ENCODE measurements at places on chromosomes 7 and 10. TPM values are rescaled to one million over a fixed set of nuclear protein-coding genes. Genes with fewer than 3 reads are reported as not detected.

GRCh38 chr10:76202777-76203176 lies 771.4 kb downstream of the LRMDA start:
- H3K27me3 ChIP-seq = peaks cover 4% of the 10 kb centered on the region
- H3K27ac ChIP-seq = no peak overlapping the region
- H3K4me1 ChIP-seq = peaks cover 21% of the 10 kb centered on the region
- peaks cover 2% of the 10 kb centered on the region for H3K36me3 ChIP-seq
- no peak overlapping the region for H3K4me3 ChIP-seq

DNA sequence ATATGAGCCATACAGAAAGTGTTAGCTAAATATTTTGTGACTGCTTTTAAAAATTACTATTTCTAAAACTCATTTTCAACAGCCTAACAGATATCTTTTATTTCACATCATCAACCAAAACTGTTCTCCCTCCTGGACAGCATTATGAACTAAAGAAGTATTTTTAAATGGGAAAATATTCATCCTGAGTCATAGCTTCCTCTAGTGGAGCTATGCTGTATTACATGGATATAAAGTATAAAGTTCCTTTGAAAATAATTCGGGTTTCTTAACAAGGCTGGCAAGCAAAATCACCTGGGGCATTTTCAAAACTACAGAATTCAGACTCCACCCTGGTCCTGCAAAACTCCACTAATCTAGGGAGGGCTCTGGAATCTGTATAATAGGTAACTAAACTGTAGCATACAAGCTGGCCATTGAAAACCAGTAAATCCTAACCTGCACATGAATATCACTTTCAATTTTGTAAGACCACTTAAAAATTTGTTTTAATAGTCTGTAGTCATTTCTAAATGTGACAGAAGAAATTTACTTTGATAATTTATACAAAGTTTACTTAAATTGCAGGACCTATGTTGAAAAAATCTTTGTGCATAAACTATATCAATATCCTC lies 53.5 kb downstream of the SCIN start:
- no peak overlapping the region for H3K27ac ChIP-seq
- no peaks in the 10 kb centered on the region for H3K36me3 ChIP-seq
- H3K27me3 ChIP-seq = peaks cover 8% of the 10 kb centered on the region
- no peak for DNase-seq
- no peak overlapping the region for H3K4me3 ChIP-seq

GRCh38 chr7:2129323-2130095 lies 103.2 kb downstream of the MAD1L1 start:
- DNase-seq = no peak
- no peak overlapping the region for H3K27ac ChIP-seq
- H3K27me3 ChIP-seq = no peaks in the 10 kb centered on the region
- H3K4me3 ChIP-seq = no peak overlapping the region

The PIP gene
- total RNA-seq = not detected

GRCh38 chr7:134478707-134479106 lies 19.8 kb upstream of the AKR1B1 start:
- H3K36me3 ChIP-seq = no peaks in the 10 kb centered on the region
- peaks cover 14% of the 10 kb centered on the region for H3K4me1 ChIP-seq
- H3K27ac ChIP-seq = no peak overlapping the region
- H3K4me3 ChIP-seq = no peak overlapping the region
- H3K27me3 ChIP-seq = no peaks in the 10 kb centered on the region

- no peaks in the 10 kb centered on the region for H3K27me3 ChIP-seq
- peaks cover 1% of the 10 kb centered on the region for H3K36me3 ChIP-seq
- peaks cover 44% of the 10 kb centered on the region for H3K4me1 ChIP-seq
- H3K4me3 ChIP-seq = no peak overlapping the region
- peak overlapping the region; percentile 52 for H3K27ac ChIP-seq
Observed at GRCh38 chr10:63539994-63540393, 18.8 kb downstream of the REEP3 start.

- H3K27me3 ChIP-seq = no peaks in the 10 kb centered on the region
- no peak for DNase-seq
- peak overlapping the region; percentile 55 for H3K4me3 ChIP-seq
- peak overlapping the region; percentile 94 for H3K27ac ChIP-seq
- H3K36me3 ChIP-seq = no peaks in the 10 kb centered on the region
Observed at GRCh38 chr10:16968416-16969041, 151.3 kb upstream of the RSU1 start.

The UPK3BL2 gene
- total RNA-seq = 11.0 TPM

The TLX1 gene
- not detected for total RNA-seq

DNA sequence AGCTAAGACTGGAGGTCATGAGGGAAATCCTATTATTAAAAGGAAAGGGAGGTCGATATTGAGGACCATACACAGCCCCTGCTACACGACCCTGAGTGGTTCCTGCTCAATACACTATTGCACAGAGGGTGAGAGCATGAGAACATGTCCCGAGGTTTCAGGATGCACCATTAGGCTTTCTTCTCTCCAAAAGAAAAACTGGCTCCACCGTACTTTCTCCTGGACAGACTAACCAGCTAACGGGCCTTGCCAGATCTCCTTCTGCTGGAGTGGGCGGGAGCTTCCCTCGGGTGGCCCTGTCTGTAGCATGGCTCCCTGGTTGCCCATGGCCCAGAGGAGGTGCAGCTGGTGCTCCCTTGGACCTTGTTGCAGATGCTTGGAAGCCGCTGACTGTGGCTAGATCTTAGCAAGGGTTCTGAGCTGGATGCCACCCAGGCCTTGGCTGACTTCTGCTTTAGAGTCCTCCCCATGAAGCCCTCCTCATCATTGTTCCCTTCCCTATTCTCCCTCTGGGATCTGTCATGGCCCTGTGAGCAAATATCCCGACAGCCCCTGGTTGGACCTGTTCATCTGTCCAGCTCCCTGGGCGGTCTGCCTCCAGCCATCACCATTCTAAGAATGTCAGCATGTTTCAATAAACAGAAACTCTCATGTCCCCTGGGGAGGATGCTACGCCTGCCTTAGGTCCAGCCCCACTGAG lies 52.9 kb upstream of the SHH start:
- H3K4me3 ChIP-seq = no peak overlapping the region
- peaks cover 15% of the 10 kb centered on the region for H3K27me3 ChIP-seq
- H3K36me3 ChIP-seq = no peaks in the 10 kb centered on the region
- H3K4me1 ChIP-seq = peaks cover 11% of the 10 kb centered on the region
- no peak overlapping the region for H3K27ac ChIP-seq

The CCNJ gene
- 6.9 TPM for total RNA-seq

DNA sequence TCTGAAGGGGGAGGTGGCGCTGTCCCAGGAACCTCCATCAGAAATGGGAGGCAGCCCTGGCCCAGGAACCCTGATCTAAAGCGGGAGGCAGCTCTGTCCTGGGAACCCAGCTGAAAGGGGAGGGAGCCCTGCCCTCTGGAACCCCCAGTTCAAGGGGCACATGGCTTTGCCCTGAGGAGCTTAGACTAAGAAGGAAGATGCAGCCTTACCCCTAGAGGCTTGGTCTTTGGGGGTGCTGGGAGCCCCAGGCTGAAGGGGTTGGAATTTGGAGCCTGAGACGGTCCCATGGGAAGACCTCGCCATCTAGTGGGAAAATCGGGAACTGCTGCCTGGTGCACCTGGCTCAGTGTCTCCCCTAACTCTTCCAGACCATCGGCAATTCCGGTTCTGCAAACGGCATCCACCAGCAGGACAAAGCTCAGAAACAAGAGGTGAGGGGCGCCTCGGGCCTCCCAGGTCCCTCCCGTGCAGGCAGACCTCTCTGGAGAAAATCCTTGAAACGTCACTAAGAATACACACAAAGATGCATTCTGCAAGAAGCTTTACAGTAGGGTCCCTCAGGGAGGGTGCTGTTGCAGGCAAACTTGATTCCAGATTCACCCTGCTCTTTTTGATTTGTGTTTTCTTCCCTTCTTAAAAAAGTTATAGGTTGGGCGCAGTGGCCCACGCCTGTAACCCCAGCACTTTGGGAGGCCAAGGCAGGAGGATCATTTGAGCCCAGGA lies 52.4 kb upstream of the GTF2IRD1 start:
- no peak overlapping the region for H3K4me3 ChIP-seq
- H3K36me3 ChIP-seq = peaks cover 8% of the 10 kb centered on the region
- no peaks in the 10 kb centered on the region for H3K4me1 ChIP-seq
- H3K27ac ChIP-seq = no peak overlapping the region

GRCh38 chr7:111806232-111806631 lies 243.9 kb upstream of the IMMP2L start:
- peaks cover 26% of the 10 kb centered on the region for H3K4me1 ChIP-seq
- H3K36me3 ChIP-seq = peaks cover 33% of the 10 kb centered on the region
- H3K27me3 ChIP-seq = no peaks in the 10 kb centered on the region

DNA sequence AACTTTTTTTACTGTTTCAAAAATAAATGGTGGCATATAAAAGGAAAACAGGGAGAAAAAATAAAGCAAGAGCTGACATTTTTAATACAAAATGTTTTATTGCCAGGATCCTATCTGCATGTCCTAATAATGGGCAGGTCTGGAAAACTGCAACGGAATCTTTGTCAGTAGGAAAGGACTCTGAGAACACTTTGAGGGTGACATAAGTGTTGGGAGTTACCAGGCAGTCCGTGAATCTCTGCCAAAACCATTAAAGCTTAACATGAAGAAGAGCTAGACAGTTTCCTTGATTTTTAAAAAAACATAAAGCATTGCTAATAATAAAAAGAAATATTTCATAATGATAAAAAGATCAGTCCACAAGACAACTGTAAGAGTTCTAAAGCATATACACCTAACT lies 80.7 kb downstream of the AGMO start:
- peaks cover 8% of the 10 kb centered on the region for H3K4me1 ChIP-seq
- no peak for DNase-seq
- H3K4me3 ChIP-seq = no peak overlapping the region
- no peaks in the 10 kb centered on the region for H3K27me3 ChIP-seq

GRCh38 chr7:147400221-147400689 lies 1190.3 kb upstream of the C7orf33 start:
- no peak for DNase-seq
- no peaks in the 10 kb centered on the region for H3K27me3 ChIP-seq
- no peak overlapping the region for H3K4me3 ChIP-seq
- peaks cover 13% of the 10 kb centered on the region for H3K4me1 ChIP-seq
- no peaks in the 10 kb centered on the region for H3K36me3 ChIP-seq

DNA sequence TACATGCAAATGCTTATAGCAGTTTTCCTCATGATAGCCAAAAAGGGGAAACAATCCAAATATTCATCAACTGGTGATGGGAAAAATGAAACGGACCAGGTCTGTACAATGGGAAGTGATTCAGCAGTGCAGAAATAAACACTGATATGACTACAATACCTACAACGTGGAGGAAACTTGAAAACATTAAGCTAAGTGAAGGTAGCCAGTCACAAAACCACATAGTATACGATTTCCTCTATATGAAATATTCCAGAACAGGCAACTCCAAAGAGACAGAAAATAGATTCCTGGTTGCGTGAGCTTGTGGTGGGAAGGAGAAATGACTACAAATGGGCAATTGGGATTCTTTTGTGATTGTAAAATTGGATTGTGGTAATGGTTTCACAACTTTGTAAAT lies 263.1 kb upstream of the PITRM1 start:
- no peak for DNase-seq
- no peak overlapping the region for H3K27ac ChIP-seq
- peaks cover 21% of the 10 kb centered on the region for H3K4me1 ChIP-seq
- H3K4me3 ChIP-seq = no peak overlapping the region

DNA sequence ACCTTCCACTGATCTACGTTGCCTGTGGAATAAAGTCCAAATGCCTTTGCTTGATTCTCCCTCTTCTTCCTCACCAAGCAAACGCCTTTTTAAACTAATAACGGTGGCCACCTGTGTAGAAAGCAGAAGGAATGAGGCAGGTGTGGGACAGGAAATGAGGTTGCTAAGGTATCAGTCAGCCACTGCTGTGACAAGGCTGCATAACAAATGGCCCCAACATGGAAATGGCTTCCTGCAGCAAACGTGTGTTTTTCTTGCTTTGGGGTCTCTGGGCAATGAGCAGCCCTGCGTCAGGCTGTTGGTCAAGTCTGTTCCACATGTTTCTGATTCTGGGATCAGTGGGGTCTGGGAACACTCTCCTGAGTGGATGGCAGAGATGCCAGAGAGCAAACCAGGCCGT lies 56.0 kb upstream of the EN2 start:
- no peaks in the 10 kb centered on the region for H3K36me3 ChIP-seq
- no peak overlapping the region for H3K27ac ChIP-seq
- no peak overlapping the region for H3K4me3 ChIP-seq
- no peaks in the 10 kb centered on the region for H3K4me1 ChIP-seq
- no peak for DNase-seq

- peak overlapping the region; percentile 72 for H3K27ac ChIP-seq
- H3K27me3 ChIP-seq = no peaks in the 10 kb centered on the region
- no peaks in the 10 kb centered on the region for H3K36me3 ChIP-seq
- peaks cover 38% of the 10 kb centered on the region for H3K4me1 ChIP-seq
- peak overlapping the region; percentile 69 for H3K4me3 ChIP-seq
- no peak for DNase-seq
Observed at GRCh38 chr10:109924087-109924486, 776 bp upstream of the XPNPEP1 start.
